ENCODE measurements at places on chromosomes 5 and 9. TPM values are rescaled to one million over a fixed set of nuclear protein-coding genes. Genes with fewer than 3 reads are reported as not detected.

GRCh38 chr9:90458485-90458884 lies 184.1 kb downstream of the DIRAS2 start:
- DNase-seq: no peak

GRCh38 chr9:38182321-38182720 lies 113.3 kb upstream of the SHB start:
- no peak for DNase-seq

DNA sequence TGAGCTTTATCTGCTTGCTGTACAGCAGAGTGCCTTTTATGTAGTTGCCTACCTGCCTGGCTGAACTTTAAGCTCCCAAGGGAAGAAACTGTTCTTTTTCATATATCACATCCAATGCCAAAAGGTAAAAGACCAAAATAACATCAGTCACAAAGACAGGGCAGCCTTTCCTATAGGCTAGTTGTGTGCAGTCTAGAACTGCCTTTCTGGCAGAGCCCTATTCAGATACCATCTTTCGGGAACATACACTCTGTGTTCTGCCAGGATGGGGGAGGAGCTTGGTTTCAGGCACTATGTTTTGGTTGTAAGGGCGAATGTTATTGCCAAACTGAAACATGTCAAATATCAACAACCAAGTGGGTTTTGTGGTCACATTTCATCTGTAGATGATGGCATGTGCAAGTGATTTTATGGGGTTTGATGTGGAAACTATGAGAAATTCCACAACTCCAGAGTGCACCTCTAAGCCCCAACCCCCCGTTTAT lies 314.5 kb downstream of the ADGRV1 start:
- no peak for DNase-seq

GRCh38 chr5:150068472-150068871 lies 17.9 kb downstream of the CSF1R start:
- DNase-seq: no peak

GRCh38 chr5:65149827-65150226 lies 331.9 kb downstream of the ADAMTS6 start:
- DNase-seq: no peak

DNA sequence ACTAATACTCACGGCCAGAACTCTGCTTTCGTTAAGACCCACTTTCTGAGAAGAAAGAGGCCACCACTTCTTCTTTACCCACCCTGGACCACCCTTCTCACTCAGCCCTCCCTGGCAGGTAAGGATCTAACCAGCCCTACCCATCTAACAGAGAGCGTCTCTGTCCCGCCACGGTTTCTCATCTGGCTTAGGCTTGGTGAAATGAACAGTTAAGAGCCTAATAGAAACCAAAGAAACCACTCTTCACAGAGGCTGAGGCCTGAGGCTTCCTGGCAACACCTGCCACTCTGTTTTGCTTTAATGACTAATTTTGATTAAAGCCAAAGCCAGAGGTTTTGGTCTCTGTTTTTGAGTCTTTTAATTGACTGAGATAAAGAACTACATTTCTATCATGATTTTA lies 354.1 kb upstream of the SLC30A5 start:
- no peak for DNase-seq

ECM2 gene
- not detected for total RNA-seq

GRCh38 chr5:91033370-91033769 lies 349.7 kb downstream of the ARRDC3 start:
- no peak for DNase-seq

CBY3 gene
- not detected for total RNA-seq

GRCh38 chr5:106601620-106602019 lies 1069.1 kb downstream of the EFNA5 start:
- DNase-seq: no peak

DNA sequence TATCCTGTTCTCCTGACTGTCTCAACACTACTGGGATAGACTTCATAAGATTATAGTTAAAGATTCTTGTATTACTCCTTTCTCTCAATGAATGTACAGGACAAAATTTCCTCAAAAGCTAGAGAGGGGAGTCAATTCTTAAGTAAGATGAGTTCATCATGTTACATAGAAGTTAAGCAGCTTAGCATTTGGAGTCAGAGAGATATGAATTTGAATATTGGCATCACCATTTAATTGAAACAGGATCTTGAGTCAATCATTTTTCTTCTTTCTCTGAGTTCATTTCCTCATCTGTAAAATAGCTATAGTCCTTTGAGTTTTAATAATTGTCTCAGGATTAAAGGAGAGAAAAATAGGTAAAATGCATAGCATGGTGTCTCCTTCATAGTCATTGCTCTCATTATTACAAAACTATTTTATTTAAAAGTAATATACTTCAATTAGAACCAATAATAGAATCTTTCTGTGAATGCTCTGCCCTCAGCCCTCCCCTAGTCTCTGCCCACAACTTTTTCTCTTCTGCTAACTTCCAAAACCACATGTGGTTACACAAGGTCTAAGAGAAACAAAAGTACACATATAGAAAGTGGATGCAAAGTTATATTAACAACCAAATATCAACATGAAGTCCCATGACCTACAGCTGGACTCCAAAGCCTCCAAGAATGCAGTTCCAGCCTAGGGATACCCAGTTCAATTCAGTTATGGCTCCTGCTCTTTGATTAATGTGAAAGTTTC lies 265.6 kb downstream of the TLE1 start:
- DNase-seq: no peak

ANKRD34B gene
- total RNA-seq: not detected

- DNase-seq: no peak
These were observed 16.7 kb upstream of the SCGB3A1 start for GRCh38 chr5:180607861-180608571.

GRCh38 chr9:77648234-77649108 lies at the start of gene GNA14:
Gene GNA14, minus strand, starts transcription at chr9:77648322. Its CDS starts 529 bp downstream, at chr9:77647793.
- DNase-seq: no peak

GRCh38 chr9:114602620-114603019 lies 8.5 kb upstream of the TMEM268 start:
- DNase-seq: no peak

MIGA2 gene
- total RNA-seq: 63.5 TPM

DNA sequence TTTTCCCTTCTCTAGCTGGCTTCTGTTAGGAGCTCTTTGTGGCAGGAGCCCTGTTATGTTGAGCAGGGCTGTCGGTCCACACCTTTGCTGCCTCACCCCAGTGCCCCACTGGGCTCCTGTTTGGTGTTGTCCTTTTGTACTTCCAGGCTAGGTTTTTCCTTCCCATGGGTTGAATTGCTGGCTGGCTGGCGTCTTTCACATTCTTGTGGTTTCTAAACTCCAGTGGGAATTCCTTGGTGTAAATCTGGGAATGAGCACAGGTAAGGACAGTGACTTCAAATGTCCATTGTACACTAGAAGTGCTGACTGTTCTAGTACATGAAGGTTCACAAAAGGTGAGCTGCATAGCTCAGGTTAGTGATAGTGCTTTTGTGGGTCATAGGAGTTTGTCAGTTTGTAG lies 30.4 kb downstream of the RASGRF2 start:
- no peak for DNase-seq

GRCh38 chr5:24535646-24536045 lies 109.1 kb downstream of the CDH10 start:
- DNase-seq: no peak

- no peak for DNase-seq
These were observed 70.4 kb upstream of the FBXW11 start for GRCh38 chr5:172076761-172077244.

DNA sequence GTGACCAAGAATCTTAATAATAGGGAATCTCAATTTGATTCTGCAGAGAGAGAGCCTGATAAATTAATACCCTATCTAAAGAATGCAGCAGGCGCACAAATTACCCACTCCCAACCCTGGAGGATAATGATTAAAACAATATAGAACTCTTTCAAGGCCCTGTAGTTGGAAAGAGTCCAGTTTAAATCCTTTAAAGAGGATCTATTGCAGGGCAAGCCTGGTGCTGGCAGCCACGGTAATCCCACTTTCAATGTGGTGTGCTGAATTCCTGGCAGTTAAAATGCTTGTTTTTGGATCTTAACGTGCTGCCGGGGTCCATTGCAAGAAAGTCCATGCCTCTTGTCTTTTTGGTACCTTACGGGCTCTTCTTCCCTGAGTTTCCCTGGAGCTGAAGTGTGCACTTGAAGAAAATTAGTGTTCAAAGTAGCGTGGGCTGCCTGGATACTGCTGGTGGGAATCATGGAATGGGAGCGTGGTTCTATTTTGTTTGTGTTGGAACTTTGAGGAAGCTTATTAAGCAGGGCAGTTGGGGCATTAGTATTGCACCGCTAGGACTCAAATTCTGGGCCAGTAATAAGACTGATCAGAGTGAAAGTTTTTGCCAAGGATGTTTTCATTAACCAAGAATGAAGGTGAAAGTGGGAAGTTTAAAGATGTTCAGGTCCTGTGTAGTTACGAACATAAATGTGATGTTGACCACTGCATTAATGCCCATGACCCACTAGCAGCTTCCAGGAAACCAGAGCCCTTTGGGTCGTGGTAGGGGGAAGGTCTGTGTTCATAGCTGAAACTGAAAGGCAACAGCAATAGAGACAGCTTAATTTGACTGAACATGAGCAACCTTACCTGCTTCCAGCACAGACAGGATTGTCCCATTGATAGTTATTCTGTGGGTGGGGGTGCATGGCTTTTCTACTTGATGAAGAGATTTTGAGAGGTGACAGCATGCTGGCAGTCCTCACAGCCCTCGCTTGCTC lies 20.8 kb downstream of the MARCHF6 start:
- no peak for DNase-seq

IRX1 gene
- not detected for total RNA-seq

DNA sequence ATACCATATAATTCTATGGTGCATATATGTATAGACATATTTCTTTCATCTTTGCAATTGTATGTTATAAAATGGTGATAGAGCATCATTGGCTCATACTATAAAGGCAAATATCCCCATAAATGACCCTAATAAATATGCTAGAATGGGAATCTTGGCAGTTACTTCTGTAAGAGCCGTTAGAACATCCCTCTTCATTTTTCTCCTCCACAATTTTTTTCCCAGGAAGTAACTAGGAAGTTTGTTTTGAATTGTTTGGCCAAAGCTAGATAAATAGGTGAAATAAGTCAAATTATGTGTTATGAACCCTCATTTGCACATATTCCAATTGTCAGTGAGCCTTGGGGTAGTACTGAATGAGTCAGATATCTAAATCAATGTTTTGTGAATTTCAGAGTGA lies 209.9 kb downstream of the ADAMTSL1 start:
- DNase-seq: no peak

DNA sequence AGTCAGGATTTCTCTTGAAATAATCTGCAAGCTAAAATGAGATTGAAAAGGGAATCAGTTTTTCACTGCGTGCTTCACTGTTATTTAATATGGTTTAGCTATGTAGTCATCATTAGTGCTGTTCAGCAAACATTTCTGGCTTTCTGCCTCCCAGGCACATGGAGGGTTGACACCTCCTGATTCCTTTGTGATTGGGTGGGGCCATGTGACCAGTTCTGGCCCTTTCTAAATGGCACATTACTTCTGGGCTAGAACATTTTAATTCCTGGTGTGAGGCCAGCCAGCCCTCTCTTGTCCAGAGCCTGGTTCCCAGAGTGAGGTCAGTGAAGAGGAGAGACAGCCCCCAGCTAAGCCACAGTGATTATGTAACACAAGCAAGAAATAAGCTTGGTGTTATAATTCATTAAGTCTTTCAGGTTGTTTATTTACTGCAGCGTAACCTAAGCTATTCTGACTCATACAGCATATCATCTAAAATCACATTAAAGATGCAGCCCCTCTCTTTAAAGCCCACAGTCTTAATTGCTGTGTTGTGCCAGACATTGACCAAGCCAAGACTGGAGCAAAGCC lies 17.4 kb upstream of the ARSI start:
- no peak for DNase-seq

GRCh38 chr9:28563291-28563934 lies 990.1 kb upstream of the C9orf72 start:
- DNase-seq: no peak

DNA sequence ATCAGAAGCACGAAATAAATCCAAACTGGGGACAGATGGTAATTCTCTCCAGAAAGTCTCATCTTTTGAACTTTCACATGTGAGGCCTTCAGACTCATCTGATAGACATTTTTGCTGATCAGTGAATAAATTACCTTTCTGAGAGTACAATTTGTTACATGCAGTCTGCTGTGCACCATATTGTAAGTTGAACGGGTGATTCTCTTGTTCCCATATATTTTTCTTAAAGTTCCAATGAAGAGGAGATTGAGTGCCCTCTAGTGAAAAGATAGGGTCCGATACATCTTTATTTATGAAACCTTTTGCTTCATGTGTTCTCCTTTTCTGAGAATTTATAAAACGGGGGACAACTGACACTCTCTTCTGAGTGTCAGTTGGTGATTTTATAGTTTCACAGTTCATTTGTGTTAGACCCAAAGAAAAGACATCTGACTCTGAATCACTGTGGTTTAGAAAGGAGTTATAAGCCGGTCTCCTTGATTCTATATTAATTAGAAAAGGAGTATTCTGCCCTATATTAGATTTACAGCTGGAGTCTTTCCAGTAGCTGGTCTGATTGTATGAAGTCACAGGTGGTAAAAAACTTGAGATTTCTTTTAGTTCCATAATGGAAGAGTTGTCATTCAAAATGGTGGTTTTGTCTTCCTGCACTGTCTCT lies 30.4 kb downstream of the GNG10 start:
- no peak for DNase-seq

DNA sequence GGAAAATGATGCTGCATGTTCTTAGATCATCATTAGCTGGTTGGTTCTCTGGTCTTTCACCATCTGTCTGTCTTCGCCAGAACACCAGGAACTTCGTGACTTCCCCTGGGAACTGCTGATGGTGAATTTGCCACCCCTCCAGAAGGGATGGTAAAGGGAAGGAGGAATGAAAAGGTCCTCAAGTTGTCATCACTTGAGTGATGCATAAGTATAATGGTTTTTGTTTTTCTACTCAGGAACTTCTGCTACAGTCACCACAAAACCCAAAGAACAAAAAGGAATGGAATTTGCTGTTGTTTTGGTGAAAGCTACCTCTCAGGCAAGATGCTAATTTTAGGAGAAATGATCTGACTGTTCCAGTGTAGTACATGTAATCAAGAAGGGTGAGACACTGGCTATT lies 328.4 kb downstream of the ARHGEF28 start:
- DNase-seq: no peak
